Esophagus (tissue), 2 donors: ENCODE measurements at places on chromosomes 11 and 22. TPM values are rescaled to one million over a fixed set of nuclear protein-coding genes. Genes with fewer than 3 reads are reported as not detected.

FERMT3 gene
- polyA plus RNA-seq = 4.4 TPM

OSM gene
- 0.63 TPM for polyA plus RNA-seq

MAPK11 gene
- polyA plus RNA-seq = 5.4 TPM

PAMR1 gene
- 1.2 TPM for polyA plus RNA-seq

SMIM38 gene
- polyA plus RNA-seq = 0.11 TPM

CCDC87 gene
- polyA plus RNA-seq = 0.12 TPM

E2F8 gene
- polyA plus RNA-seq = 3.1 TPM

PRR33 gene
- polyA plus RNA-seq = 0.43 TPM

MRGPRF gene
- 5.3 TPM for polyA plus RNA-seq
